ENCODE measurements at places on chromosomes 4 and X.

GRCh38 chr4:130432289-130432688 lies 1336.3 kb downstream of the C4orf33 start:
- no peak for DNase-seq

GRCh38 chr4:139018971-139019758 lies 3.6 kb downstream of the NOCT start:
- no peak for DNase-seq

- DNase-seq, result peak; percentile 39
Observed at GRCh38 chrX:53018627-53019026, 30.0 kb upstream of the GPR173 start.

GRCh38 chr4:81912376-81913030 lies 440.8 kb upstream of the RASGEF1B start:
- no peak for DNase-seq

DNA sequence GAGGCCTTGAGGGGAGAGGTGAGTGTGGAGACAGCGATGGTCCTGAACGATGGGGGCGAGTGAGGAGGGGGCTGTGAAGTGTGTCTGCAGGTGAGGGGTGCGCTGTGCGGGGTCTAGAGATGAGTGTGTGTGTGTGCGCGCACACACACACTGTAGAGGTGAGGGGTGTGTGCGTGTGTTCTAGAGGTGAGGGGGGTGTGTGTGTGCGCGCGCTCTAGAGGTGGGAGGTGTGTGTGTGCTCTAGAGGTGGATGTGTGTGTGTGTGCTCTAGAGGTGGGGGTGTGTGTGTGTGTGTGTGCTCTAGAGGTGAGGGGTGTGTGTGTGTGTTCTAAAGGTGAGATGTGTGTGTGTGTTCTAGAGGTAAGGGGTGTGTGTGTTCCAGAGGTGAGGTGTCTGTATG lies 574 bp downstream of the BST1 start:
- DNase-seq, result no peak

GRCh38 chr4:79904331-79904730 lies 168.7 kb downstream of the ANTXR2 start:
- no peak for DNase-seq

GRCh38 chrX:119654112-119654531 lies 38.8 kb downstream of the SEPTIN6 start:
- DNase-seq, result peak; percentile 32

GRCh38 chr4:113646442-113646822 lies 115.1 kb downstream of the CAMK2D start:
- no peak for DNase-seq

DNA sequence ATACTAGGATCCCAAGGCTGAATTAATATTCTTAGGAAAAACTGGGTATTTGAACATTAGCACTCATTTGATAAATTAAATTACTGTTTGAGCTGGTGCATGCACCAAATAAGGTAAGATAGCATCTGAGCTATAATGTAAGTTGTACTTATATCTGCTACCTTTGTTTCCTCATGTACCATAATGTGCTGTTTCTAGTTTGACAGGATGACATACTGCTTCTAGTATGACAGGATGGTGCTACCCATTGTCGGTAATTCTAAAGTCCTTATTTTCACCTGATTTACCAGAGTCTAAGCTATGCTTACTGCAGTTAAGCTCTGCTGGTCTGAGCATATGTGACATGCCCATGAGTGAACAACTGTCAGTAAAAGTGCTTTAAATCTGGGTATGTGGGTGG lies 1017.5 kb upstream of the IGFBP7 start:
- no peak for DNase-seq

All from G401 (cell line).